ENCODE measurements at places on chromosomes 16 and 17.

DNA sequence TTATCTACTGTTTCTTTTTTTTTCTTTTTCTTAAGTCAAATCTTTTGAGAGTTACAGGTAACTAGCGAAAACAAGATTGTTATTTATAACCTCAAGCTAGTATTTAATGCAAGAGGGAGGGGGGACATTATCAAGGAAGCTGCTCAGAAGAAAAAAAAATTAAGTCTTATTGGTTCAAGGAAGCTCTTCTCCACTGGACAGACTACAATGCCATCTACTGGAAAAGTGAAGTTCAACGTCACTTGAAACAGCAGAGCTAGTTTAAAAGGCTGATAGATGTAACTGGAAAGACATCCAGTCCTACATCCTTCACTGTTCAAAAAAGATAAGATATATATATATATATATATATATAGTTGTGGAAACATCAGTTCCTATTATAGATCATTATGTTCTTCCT is 418.0 kb upstream of the PSMD7 start:
- no peak for DNase-seq

DNA sequence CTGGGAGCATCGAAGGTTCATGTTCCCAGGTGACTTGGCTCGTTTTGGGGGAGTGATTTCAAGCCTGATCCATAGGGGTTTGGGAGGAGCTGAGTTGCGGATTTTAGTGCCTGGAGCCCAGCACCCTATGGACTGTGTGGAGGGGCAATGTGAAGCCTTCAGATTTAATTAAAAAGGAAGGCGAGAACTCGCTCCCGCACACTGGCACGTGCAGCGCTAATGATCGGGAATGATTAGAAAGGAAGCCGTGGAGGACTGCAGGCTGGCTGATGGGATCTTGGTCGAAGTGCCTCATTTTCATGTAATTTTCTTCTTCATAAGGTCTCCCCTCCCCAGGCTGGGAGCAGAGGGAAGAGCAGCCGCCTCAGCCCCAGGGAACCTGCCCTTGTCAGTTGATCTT is 12.8 kb downstream of the MGAT5B start:
- DNase-seq: no peak

DNA sequence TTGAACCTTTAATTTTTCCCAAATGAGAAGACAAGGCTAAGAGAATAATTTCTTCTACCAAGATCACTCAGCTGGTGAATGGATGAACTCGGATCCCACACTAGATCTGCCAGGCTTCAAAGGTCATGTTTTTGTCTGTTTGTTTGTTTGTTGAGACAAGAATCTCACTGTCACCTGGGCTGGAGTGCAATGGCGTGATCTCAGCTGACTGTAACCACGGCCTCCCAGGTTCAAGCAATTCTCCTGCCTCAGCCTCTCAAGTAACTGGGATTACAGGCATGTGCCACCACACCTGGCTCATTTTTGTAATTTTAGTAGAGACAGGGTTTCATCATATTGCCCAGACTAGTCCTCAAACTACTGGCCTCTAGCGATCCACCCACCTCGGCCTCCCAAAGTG is 6.6 kb downstream of the ZNF19 start:
- no peak for DNase-seq

DNA sequence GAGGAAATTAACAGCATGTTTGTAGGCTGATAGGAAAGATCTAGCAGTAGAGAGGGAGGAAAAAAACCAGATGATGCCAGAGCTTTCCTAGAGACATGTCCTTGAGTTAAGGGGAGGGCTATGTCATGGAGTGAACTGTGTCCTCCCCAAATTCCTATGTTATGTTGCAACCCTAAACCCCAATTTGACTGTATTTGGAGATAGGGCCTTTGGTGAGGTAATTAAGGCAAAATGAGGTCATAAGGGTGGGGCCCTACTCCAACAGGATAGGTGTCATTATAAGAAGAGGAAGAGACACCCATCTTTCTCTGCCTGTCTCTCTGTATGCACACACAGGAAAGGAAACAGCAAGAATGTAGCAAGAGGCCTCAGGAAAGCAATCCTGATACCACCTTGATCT is 195.3 kb upstream of the AXIN2 start:
- no peak for DNase-seq

DNA sequence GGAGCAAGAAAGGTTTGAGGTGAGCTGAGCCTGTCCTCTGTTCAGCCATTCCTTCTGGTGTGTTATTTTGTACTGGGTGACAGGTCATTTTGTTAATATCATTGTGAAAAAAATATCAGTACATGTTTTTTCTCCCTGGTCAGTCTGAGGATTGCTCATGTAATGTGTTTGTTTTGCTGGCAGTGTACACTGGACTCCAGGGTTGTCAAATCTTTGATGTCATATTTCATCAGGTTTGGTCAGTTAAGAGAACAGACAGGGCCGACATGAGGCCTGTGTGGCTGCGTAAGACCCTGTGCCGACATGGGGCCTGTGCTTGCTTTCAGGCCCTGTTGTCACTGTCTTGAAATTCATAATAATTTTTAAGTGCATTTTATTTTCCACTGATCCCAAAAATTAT is 22.5 kb downstream of the CLUAP1 start:
- DNase-seq: no peak

DNA sequence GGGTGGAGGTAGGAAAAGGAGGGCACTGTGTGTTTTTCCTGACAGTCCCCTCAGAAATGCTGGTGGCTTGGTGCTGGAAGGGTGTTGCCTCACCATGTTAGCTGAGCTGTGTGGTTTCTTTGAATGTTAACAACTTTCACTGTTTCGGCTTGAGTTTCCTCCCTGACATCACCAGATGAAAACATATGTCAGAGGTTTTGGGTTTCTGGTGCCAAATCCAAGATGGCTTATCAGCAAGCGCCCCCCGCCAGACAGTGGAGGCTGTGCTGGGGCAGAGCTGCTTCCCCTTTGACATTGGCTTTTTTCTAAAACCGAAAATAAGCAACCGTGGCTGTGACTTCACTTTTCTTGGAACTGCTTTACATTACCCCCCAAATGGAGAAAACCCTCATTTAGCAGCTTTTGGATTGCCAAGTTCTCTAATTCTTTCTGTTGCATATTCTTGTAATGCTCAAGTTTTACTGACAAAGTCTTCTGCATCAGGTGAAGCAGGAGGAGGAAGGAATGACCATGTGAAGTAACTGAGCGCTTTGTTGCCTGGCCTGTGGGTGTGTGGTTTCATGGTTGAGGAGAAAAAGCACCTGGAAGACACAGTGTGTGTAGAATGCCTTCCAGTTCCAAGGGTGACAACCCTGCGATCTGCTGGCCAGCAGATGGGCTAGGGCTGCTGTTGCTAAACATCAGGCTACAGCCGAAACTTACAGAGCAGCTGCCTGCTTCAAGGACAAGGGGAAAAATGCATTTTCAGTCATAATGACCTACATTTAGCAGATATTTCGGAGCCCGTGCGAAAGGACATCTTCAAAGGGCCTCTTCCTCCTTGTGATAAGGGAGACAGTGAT is 9.7 kb downstream of the RMI2 start:
- peak; percentile 74 for DNase-seq

DNA sequence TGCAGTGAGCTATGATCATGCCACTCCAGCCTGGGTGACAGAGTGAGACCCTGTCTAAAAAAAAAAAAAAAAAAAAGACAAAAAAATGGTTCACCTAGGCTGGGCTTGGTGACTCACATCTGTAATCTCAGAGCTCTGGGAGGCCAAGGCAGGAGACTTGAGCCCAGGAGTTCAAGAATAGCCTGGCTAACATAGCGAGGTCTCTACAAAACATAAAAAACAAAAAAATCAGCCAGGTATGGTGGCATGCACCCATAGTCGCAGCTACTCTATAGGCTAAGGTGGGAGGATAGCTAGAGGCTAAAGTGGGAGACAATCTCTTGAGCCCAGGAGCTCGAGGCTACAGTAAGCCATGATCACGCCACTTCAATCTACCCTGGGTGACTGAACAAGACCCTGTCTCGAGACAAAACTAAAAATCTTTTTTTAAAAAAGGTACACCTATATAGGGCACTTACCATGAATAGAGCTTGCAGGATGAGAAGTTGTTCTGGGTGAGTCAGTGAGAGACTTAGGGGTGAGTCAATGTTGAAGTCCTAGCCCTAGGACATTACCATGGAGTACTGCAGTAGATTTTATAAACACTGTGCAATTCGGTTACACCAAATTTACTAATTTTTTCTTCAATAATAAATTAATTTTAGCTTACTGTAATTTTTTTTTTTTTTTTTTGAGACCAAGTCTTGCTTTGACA is 19.0 kb downstream of the USP32 start:
- no peak for DNase-seq

- peak; percentile 27 for DNase-seq
These were observed 1.1 kb upstream of the CAPN15 start for GRCh38 chr16:526181-527014.

DNA sequence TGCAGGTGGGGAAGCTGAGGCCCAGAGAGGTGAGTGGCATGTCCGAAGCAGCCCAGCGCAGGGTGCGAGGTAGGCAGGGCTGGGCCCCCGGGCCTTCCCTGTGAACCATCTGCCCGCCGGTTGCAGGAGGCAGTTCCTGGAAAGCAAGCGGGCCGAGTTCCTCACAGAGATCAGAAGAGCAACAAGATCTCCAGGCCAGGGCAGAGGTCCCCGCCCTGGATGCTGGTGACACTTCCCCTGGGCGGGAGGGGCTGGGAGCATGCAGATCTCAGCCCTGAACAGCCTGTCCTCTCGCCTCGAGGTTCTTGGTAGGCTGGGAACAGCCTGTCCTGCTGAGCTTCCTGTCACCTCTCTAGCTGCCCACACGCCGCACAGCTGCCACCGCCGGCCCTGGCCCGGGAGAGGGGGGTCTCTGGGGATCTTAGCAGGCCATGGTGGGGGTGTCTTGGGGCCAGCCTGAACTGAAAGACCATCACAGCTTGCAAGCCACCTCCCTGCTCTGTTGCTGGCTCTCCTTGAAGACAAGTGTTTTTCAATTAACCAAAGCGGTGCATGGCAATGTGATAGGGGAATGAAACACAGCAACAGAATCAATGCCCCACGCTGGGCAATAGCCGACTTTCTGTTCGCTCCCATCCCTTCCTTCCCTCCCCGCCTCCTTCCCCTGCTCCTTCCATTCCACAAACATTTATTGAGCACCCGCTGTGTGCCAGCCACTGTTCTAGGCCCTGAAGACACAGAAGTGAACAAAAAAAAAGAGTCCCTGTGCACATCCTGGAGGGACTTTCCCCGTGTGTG is 31.7 kb downstream of the SOCS1 start:
- peak; percentile 54 for DNase-seq

GRCh38 chr17:67648032-67648905 is 69.5 kb upstream of the NOL11 start:
- no peak for DNase-seq

GRCh38 chr17:73733517-73733916 is 89.3 kb upstream of the SDK2 start:
- DNase-seq: no peak

DNA sequence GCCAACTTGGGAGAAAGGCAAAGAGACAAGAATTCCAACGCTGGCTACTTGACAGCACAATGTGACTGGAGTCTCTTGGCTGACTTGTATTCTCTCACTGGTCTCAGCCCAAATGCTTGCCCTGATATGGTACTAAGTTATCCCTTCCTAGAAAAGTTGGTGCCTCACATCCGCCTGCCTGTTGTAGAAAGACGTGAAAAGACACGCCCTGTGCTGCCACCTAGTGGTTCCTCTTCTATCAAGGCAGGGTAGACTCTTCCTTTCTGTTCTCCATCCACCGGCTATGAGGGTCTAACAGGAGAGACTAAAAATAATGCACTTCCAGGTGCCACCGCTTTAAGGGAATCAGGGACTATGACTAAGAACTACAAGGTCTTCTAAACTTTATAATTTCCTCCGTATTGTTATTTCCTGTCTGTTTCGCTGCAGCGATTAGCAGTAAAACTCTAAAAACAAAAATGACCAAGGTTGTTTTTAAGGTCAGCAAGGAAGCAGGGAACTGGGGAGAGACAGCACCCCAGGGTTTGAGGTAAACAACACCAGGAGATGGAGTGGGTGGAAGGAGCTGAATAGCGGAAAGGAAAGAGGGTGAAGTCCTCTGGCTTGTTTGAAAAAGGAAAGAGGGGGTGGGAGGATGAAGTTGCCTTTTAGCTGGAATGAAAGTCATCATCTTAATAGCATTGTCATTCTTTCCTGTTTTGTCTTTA is 109.5 kb downstream of the YPEL2 start:
- DNase-seq: peak; percentile 87

GRCh38 chr17:74851612-74852236 is 8.0 kb downstream of the GRIN2C start:
- DNase-seq: no peak

DNA sequence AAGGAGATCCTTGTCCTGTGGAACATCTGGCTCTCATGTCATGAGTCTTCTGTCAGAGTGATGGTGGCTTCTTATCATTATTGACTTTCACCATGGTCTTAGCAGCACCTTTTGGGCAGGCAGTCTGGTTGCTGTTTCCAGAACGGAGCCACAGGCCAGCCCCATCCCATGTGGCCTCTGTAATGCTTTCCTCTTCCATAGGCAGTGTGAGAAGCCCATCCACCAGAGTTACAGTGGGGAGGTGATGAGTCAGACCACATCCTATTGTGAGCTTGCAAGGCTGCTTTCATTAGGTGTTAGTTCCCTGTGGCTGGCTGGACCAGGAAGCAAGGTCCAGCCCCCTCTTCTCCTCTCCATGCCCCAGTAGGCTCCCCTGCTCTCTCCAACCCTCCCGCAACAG is 30.8 kb upstream of the SPACA3 start:
- DNase-seq: no peak

GRCh38 chr16:10322723-10323527 is 62.9 kb upstream of the ATF7IP2 start:
- DNase-seq: no peak

DNA sequence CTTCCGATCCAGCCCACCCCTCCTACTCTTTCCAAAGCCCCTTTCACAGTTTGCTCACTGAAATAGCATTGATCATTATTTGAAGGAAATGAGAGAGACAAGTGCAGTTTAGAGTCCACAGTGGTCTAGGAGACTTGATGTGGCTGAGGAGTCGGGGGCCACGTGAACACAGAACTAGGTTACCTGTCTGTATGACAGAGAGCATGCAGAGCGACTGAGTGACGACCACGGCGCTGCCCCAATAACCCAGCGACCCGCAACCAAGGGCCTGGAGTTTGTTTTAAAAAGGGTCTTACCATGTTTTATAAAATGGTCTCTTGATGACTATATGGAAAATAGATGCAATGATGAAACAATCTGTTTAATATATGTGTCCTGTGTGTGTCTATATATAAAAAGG is 39.5 kb downstream of the NDEL1 start:
- DNase-seq: no peak

Measured in activated naive CD4-positive, alpha-beta T cell treated with anti-CD3 and anti-CD28 coated beads, Interleukin-2, amount 50 U/mL, for 72 hours (primary cell).